ENCODE measurements at places on chromosomes 7 and 10. TPM values are rescaled to one million over a fixed set of nuclear protein-coding genes. Genes with fewer than 3 reads are reported as not detected.

DUSP5 gene
- 112 TPM for total RNA-seq

GRCh38 chr7:156222611-156223010 lies 410.3 kb upstream of the SHH start:
- no peak for DNase-seq
- H3K27me3 ChIP-seq = no peaks in the 10 kb centered on the region
- no peak overlapping the region for H3K27ac ChIP-seq
- H3K36me3 ChIP-seq = no peaks in the 10 kb centered on the region
- no peak overlapping the region for H3K4me3 ChIP-seq

NUTM2D gene
- total RNA-seq = 5.9 TPM

GRCh38 chr10:113970641-113971040 lies 73.0 kb upstream of the ADRB1 start:
- H3K4me1 ChIP-seq = no peaks in the 10 kb centered on the region
- H3K4me3 ChIP-seq = no peak overlapping the region
- H3K27ac ChIP-seq = no peak overlapping the region
- no peaks in the 10 kb centered on the region for H3K27me3 ChIP-seq
- no peaks in the 10 kb centered on the region for H3K36me3 ChIP-seq
- no peak for DNase-seq

DNA sequence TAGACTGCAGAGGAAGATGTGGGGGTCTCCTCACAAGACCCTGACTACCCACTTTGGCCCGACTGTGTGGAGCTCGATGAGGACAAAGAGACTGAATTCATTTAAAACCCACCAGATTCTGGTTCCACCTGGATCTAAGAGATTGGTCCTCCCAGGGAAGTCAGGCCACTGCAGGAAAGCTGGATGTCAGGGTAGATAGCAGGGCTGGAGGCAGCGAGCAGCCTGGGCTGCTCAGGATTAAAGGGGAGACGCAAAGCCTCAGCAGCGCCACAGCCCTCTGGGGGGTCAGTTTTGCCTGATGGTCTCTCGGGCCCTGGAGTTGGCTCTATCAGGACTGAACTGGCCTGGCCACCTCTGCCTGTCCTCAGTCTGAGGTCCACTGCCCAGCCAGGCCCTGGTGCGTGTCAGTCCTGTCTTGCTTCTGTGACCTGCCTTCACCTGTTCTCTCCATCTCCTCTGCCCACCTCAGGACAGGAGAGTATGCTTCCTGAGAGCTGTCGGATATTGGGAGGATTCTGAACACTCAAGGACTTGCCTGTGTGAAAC lies 12.2 kb upstream of the KLRG2 start:
- no peaks in the 10 kb centered on the region for H3K36me3 ChIP-seq
- no peak overlapping the region for H3K27ac ChIP-seq
- no peak for DNase-seq
- H3K27me3 ChIP-seq = no peaks in the 10 kb centered on the region
- no peaks in the 10 kb centered on the region for H3K4me1 ChIP-seq

- no peaks in the 10 kb centered on the region for H3K36me3 ChIP-seq
- DNase-seq = no peak
- no peak overlapping the region for H3K4me3 ChIP-seq
- H3K27ac ChIP-seq = no peak overlapping the region
- no peaks in the 10 kb centered on the region for H3K4me1 ChIP-seq
These were observed 57.1 kb upstream of the ANKRD1 start for GRCh38 chr10:90977855-90978486.

GRCh38 chr10:48613016-48613415 lies 8.1 kb upstream of the ARHGAP22 start:
- no peaks in the 10 kb centered on the region for H3K27me3 ChIP-seq
- H3K4me1 ChIP-seq = no peaks in the 10 kb centered on the region
- no peak for DNase-seq

- no peaks in the 10 kb centered on the region for H3K36me3 ChIP-seq
- H3K4me3 ChIP-seq = no peak overlapping the region
- no peaks in the 10 kb centered on the region for H3K27me3 ChIP-seq
- H3K27ac ChIP-seq = no peak overlapping the region
These were observed 24.5 kb upstream of the FZD1 start for GRCh38 chr7:91239772-91240171.

DNA sequence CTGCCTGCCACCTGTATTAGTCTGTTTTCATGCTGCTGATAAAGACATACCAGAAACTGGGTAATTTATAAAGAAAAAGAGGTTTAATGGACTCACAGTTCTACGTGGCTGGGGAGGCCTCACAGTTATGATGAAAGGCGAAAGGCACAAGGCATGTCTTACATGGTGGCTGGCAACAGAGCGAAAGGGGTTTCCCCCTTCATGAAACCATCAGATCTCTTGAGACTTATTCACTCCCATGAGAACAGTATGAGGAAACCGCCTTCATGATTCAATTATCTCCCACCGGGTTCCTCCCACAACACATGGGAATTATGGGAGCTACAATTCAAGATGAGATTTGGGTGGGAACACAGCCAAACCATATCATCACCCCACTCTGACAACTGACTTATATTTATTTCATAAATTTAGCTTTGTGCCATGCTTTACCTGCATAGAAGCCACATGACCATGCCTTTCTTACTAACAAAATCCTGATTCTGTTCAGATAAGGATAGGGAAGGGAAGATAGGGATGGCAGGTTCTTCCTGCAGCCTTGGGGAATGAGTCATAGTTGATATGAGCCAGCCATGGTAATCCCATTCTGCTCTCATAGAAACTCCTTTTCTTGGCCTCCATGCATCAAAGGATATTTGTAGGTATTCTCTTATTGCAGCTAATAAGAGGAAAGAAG lies 191.3 kb upstream of the AGK start:
- DNase-seq = no peak
- H3K36me3 ChIP-seq = no peaks in the 10 kb centered on the region
- H3K27ac ChIP-seq = no peak overlapping the region
- H3K4me3 ChIP-seq = no peak overlapping the region

DNA sequence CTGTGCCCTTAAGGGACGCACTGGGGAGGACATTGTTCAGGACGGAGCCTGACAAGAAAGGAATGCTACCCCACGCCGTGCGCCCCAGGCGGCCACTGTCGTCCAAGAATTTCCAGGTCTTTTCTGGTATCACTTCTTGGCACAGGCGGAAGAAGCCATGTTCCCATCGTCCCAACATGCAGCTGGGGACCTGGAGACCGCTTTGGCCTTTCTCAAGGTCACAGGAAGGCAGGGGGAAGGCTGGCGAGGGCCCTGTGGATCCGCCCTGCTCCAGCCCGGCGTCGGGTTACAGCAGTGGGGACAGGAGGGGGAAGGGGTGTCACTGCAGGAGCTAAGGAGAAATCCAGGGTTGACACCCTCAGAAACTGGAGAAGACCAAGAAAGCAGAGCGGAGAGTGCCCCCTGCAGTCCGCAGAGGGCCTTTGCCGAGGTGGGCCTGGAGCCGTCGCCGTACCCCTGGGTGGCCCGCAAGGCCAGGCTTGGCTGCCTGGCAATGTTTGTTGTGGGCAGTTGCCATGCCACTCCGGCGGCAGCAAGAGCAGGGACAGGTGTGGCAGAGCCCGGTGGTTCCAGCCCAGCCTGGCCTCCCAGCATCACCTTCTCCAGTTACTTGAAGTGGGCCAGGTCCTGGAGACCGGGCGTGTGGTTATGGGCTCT lies 104.1 kb downstream of the LHPP start:
- no peak for DNase-seq
- no peaks in the 10 kb centered on the region for H3K36me3 ChIP-seq
- H3K4me1 ChIP-seq = peaks cover 6% of the 10 kb centered on the region
- no peak overlapping the region for H3K4me3 ChIP-seq
- H3K27me3 ChIP-seq = no peaks in the 10 kb centered on the region

ABCC2 gene
- 1.0 TPM for total RNA-seq

HPSE2 gene
- 13.6 TPM for total RNA-seq

CTBP2 gene
- 76.0 TPM for total RNA-seq

GRCh38 chr7:57423768-57424167 lies 26.2 kb upstream of the ZNF716 start:
- DNase-seq = no peak
- H3K4me1 ChIP-seq = no peaks in the 10 kb centered on the region
- H3K27me3 ChIP-seq = no peaks in the 10 kb centered on the region
- no peaks in the 10 kb centered on the region for H3K36me3 ChIP-seq
- H3K4me3 ChIP-seq = no peak overlapping the region
- H3K27ac ChIP-seq = no peak overlapping the region
